ENCODE measurements at places on chromosomes 7 and 10. TPM values are rescaled to one million over a fixed set of nuclear protein-coding genes. Genes with fewer than 3 reads are reported as not detected.

Gene TMEM184A
- not detected for total RNA-seq

Gene FFAR4
- not detected for total RNA-seq

Gene ATP6V0A4
- total RNA-seq: not detected

Gene CFTR
- not detected for total RNA-seq

Gene LIPK
- not detected for total RNA-seq

Gene IL15RA
- total RNA-seq: 5.4 TPM

Gene CYP2C19
- total RNA-seq: not detected

Gene ACHE
- total RNA-seq: 0.52 TPM

Gene TCAF1
- 19.2 TPM for total RNA-seq

Gene TMEM229A
- not detected for total RNA-seq

Gene ELN
- total RNA-seq: not detected

Gene CALHM3
- total RNA-seq: not detected

Gene FBXL13
- total RNA-seq: 2.5 TPM

Gene CALD1
- total RNA-seq: not detected

Gene PEX1
- 41.5 TPM for total RNA-seq

Gene CACNA2D1
- total RNA-seq: not detected

Gene PPIA
- total RNA-seq: 673 TPM

Gene UNCX
- total RNA-seq: not detected

Gene SMO
- 0.13 TPM for total RNA-seq

Gene TRAPPC14
- 103 TPM for total RNA-seq

Gene PSD
- total RNA-seq: 11.9 TPM

Gene EPHB6
- total RNA-seq: 48.6 TPM

Gene PLA2G12B
- total RNA-seq: not detected

Gene PARP12
- 106 TPM for total RNA-seq

Gene PNLIPRP1
- total RNA-seq: not detected

Gene CTTNBP2
- total RNA-seq: not detected

Gene MYPN
- total RNA-seq: not detected

Gene CHRM2
- total RNA-seq: not detected

Gene MOGAT3
- not detected for total RNA-seq

Gene RBP3
- not detected for total RNA-seq

Gene SPDYE16
- total RNA-seq: 0.69 TPM

Gene ITIH5
- total RNA-seq: not detected

Gene HOXA6
- total RNA-seq: not detected

Gene KCP
- total RNA-seq: 0.33 TPM

Gene CYREN
- total RNA-seq: 54.8 TPM

Gene NXPH1
- not detected for total RNA-seq

Gene XPNPEP1
- 42.3 TPM for total RNA-seq

Gene GPR146
- 7.0 TPM for total RNA-seq

Gene WNT8B
- not detected for total RNA-seq

Measured in naive thymus-derived CD8-positive, alpha-beta T cell (primary cell).